ENCODE measurements at places on chromosomes 2 and 18. TPM values are rescaled to one million over a fixed set of nuclear protein-coding genes. Genes with fewer than 3 reads are reported as not detected.
A peak's percentile ranks its signal among the peaks of the same experiment; 100 is the strongest.

PTPRN gene
- not detected for total RNA-seq

LIPG gene
- total RNA-seq, result 2.2 TPM

KIAA2012 gene
- not detected for total RNA-seq

LYPD6B gene
- total RNA-seq, result not detected

NYAP2 gene
- total RNA-seq, result 0.75 TPM

TEX44 gene
- not detected for total RNA-seq

SCN2A gene
- not detected for total RNA-seq

FIGLA gene
- total RNA-seq, result not detected

VIL1 gene
- total RNA-seq, result not detected

IHH gene
- total RNA-seq, result not detected

SMYD1 gene
- 240 TPM for total RNA-seq

DNA sequence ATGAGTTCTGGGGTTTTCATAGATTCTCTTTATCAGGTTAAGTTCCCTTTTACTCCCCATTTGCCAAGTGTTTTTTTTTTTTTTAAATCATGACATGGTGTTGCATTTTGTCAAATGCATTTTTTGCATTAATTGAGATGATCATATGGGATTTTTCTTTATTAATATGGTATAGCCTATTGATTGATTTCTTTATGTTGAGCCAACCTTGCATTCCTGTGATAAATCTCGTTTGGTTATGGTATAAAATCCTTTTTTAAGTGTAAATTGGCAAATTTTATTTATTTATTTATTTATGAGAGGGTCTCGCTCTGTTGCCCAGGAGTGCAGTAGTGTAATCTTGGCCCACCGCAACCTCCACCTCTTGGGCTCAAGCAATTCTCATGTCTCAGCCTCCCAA is 81.5 kb upstream of the ACVR1 start:
- no peak overlapping the region for H3K4me3 ChIP-seq
- no peaks in the 10 kb centered on the region for H3K4me1 ChIP-seq
- no peaks in the 10 kb centered on the region for H3K27me3 ChIP-seq
- no peaks in the 10 kb centered on the region for H3K36me3 ChIP-seq
- DNase-seq, result no peak

DNA sequence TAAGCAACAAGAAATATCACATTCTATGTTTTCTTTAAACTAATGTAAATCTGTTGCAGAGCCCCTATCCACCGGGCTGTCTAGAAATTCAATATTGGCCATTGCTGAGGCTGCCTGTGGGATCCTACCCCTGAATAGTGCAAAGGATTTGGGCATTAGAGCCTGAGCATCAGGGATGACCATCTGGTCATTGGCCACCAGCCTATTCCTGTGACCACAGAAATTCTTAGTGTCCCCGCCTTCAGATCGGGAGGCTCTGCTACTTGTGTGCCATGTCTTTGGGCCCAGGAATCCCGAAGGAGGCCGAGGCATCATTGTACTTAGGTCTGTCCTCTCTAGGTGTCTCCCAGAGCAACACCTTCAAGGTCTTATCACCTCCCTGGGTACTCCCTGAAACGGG is 73.8 kb downstream of the HRH4 start:
- no peaks in the 10 kb centered on the region for H3K4me1 ChIP-seq
- H3K36me3 ChIP-seq, result no peaks in the 10 kb centered on the region
- DNase-seq, result no peak
- no peaks in the 10 kb centered on the region for H3K27me3 ChIP-seq

DNA sequence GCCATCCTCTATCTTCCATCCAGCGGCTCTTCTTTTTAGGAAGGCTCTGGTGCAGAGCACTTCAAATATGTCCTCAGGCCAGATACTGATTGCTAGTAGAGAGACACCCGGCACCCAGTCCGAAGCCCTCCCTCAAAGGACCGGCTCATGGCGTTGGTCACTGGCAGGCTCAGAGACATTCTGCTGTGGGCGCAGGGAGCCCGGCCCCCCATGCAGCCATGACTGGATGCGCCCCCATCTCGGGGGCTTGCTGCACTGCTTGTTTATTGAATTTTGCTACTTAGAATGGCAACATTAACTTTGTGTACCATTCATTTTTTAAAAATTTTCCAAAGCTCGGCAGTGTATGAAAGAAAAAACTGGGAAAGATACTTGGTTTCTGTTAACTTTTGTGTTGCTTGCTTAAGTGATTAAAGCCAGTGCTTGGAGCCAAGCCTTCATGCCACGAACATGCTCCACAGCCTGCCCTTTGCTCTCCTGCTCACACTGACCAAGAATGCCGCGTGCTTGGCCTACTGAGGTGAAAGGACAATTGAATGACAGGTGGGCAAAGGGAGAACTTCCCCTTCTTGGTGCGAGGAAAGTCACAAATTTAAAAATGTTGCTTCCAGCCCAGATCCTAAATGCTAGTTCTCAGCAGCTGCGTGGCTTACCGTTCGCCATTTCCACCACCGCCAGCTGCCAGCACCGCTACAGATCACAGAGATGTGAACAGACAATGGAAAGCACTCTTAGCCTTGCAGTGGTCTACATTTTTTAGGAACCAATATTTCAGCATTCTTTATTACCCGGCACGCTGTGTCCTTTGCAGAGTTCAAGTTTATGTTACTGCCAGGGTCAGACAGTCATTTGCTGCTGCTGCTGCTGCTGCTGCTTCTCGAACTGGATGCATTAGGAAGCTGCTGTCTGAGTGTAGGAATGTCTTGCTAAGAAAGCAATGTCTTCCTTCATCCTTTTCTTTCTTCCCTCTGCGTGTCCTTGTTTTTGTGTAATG is 76.7 kb downstream of the FAM210A start:
- no peaks in the 10 kb centered on the region for H3K27me3 ChIP-seq
- no peak for DNase-seq
- no peaks in the 10 kb centered on the region for H3K4me1 ChIP-seq

GRCh38 chr2:62338111-62338510 is 142.2 kb downstream of the B3GNT2 start:
- no peaks in the 10 kb centered on the region for H3K4me1 ChIP-seq
- H3K27ac ChIP-seq, result no peak overlapping the region
- DNase-seq, result no peak
- no peaks in the 10 kb centered on the region for H3K27me3 ChIP-seq
- H3K4me3 ChIP-seq, result no peak overlapping the region

DNA sequence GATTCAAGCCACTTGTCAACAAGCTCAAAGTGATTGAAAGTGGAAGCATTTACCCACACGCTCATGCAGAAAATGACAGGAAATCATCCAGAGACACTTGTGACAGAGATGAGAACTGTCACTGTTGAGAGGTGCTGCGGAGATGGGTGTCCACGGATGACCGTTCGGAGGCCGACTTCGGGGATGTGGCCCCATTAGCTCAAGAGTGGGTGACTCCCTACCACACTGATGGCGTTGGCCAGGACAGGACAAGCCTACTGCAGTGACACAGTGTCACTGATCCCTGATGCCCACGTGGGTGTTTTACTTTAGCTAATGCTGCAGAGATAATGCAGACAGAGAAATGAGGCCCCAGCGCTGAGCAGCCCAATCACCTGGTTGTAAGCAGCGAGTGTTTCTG is 81.5 kb upstream of the YWHAQ start:
- no peak overlapping the region for H3K4me3 ChIP-seq
- no peaks in the 10 kb centered on the region for H3K27me3 ChIP-seq
- no peak overlapping the region for H3K27ac ChIP-seq
- no peak for DNase-seq

GRCh38 chr18:48228301-48228715 is 180.9 kb downstream of the ZBTB7C start:
- H3K27me3 ChIP-seq, result peaks cover 4% of the 10 kb centered on the region
- peak; percentile 82 for DNase-seq
- no peaks in the 10 kb centered on the region for H3K36me3 ChIP-seq
- no peaks in the 10 kb centered on the region for H3K4me1 ChIP-seq

GRCh38 chr2:240579071-240579762 is 7.3 kb upstream of the CAPN10 start:
- H3K36me3 ChIP-seq, result no peaks in the 10 kb centered on the region
- no peaks in the 10 kb centered on the region for H3K27me3 ChIP-seq
- DNase-seq, result no peak
- peak overlapping the region; percentile 55 for H3K27ac ChIP-seq

GRCh38 chr18:80041424-80041823 is 7.2 kb downstream of the RBFA start:
- H3K36me3 ChIP-seq, result peaks cover 93% of the 10 kb centered on the region
- no peak for DNase-seq
- no peaks in the 10 kb centered on the region for H3K27me3 ChIP-seq

DNA sequence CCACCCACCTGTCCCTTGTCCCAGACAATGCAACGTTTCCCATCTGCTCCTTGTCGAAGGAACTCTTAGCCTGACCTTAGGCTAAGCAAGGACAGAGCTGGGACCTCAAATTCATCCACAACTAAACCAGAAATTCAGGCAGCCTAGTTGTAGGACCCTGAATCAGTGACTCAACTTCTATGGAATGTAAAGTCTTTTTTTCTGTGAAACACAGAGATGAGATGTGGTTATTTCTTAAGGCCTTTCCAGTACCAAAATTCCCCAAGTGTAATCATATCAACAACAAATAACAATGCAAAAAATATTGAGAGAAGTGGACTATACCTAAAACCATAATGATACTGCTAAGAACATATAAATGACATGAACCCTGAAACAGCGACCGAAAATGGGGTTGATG is 46.7 kb downstream of the EN1 start:
- no peak overlapping the region for H3K27ac ChIP-seq
- no peak overlapping the region for H3K4me3 ChIP-seq
- no peaks in the 10 kb centered on the region for H3K27me3 ChIP-seq

DNA sequence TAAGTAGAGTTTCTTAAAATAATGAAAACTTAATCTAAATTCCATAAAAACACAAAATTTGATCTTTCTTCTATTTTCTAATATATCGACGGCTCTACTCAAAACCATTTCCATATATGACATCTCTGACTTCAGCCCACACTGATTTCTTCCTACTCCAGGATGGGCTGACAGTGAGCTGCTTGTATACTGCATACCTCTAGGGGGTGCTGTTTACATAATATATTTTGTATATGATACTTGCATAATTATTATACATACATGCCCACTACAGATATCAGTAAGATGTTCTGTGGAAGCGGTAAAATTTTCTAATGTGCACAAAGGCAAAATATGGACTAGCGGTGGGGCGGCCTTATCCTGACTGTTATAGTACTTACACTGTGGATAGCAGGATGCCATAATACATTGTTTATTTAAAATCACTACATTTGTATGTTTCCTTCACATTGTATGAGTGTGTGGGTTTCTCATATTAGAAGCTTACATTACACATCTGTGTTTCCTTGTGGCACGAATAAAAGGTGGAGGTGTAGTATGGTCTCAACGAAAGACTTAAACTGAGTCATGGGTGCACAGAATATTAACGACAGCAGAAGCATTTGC is 66.1 kb upstream of the NXPH2 start:
- no peaks in the 10 kb centered on the region for H3K27me3 ChIP-seq
- H3K4me1 ChIP-seq, result no peaks in the 10 kb centered on the region
- H3K4me3 ChIP-seq, result no peak overlapping the region
- H3K27ac ChIP-seq, result no peak overlapping the region
- no peak for DNase-seq

GRCh38 chr2:240401308-240401707 is 34.2 kb upstream of the GPC1 start:
- H3K36me3 ChIP-seq, result no peaks in the 10 kb centered on the region
- H3K4me3 ChIP-seq, result no peak overlapping the region
- no peaks in the 10 kb centered on the region for H3K27me3 ChIP-seq
- DNase-seq, result no peak
- H3K4me1 ChIP-seq, result no peaks in the 10 kb centered on the region

DNA sequence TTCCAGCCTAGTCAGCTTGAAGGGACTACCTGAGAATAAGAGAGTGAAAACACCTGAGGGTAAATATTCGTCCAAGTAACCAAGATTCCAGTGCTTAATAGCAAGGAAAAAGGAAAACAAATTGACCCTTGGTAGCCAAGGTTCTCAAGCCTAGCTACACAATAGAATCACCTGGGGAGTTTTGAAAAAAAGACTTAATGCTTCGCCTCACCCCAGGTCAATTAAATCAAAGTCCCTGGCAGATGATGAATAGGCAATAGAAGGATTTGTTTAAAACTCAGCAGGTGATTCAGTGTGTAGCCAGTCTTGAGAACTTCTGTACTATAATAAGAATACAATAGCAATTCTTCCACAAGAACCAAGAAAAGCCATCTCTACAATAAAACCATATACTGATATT is 500.2 kb downstream of the XIRP2 start:
- H3K4me3 ChIP-seq, result no peak overlapping the region
- H3K27me3 ChIP-seq, result no peaks in the 10 kb centered on the region
- H3K4me1 ChIP-seq, result no peaks in the 10 kb centered on the region
- no peaks in the 10 kb centered on the region for H3K36me3 ChIP-seq

DNA sequence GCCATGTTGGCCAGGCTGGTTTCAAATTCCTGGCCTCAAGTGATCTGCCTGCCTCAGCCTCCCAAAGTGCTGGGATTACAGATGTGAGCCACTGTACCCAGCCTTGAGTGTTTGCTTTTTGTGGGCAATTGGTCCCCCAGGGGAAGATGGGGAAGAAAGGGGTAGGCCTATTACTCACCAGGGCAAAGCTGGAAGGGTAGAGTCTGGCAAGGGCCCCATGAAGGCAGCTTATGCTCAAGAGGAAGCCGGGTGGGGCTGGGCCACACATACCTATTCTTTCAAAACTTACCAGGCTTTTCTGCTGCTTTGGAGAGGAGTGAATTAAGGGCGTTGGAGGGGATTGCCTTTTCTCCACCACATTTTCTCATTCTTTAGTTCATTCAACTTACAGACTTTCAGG is 24.5 kb upstream of the CD28 start:
- no peak overlapping the region for H3K4me3 ChIP-seq
- no peaks in the 10 kb centered on the region for H3K27me3 ChIP-seq
- peak; percentile 24 for DNase-seq
- peak overlapping the region; percentile 78 for H3K27ac ChIP-seq

- DNase-seq, result no peak
- H3K4me1 ChIP-seq, result no peaks in the 10 kb centered on the region
- H3K27me3 ChIP-seq, result no peaks in the 10 kb centered on the region
These were observed 481.2 kb downstream of the NUP35 start for GRCh38 chr2:183605440-183605839.

DNA sequence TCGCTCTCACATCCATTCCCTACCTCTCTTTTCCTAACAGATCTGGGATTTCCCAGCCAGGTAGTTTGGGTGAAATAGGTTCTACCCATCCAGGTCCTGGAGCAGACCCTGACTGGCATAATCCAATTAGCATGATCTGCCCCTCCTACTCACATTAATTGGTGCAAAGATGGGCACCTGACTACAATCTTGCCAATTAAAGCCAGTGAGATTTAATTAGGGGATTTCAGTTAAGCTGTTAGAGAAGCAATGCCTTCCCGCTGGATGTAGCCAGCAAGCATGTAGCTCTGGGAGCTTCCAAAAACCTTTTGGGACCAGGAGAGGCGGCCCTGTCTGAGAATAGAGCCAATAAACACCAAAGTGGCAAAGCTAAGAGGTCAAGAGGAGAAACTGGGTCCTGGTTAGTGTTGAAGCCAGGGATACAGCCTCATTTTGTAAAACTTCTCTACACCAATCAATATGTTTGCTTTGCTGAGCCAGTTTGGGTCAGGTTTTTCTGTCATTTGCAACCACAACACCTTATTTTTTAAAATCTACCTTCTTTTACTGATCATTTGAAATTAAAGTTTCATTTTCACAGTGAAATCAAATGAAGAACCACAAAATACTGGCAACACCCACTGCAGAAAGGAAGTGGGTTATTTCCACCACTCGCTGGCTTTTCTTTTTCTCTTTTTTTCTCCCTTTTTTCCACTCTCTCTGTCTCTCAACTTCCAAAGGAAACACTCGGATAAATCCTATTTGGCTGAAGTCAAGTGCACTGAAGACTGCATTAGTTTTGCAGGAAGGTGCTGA is 3.2 kb upstream of the TTC39C start:
- no peak for DNase-seq
- peaks cover 7% of the 10 kb centered on the region for H3K27me3 ChIP-seq
- no peaks in the 10 kb centered on the region for H3K36me3 ChIP-seq
- peaks cover 5% of the 10 kb centered on the region for H3K4me1 ChIP-seq
- no peak overlapping the region for H3K4me3 ChIP-seq

Data from psoas muscle (tissue), 8 donors.